ENCODE measurements at places on chromosomes 12 and 14.

GRCh38 chr14:87869619-87870583 lies 123.1 kb downstream of the GALC start:
- DNase-seq = no peak

DNA sequence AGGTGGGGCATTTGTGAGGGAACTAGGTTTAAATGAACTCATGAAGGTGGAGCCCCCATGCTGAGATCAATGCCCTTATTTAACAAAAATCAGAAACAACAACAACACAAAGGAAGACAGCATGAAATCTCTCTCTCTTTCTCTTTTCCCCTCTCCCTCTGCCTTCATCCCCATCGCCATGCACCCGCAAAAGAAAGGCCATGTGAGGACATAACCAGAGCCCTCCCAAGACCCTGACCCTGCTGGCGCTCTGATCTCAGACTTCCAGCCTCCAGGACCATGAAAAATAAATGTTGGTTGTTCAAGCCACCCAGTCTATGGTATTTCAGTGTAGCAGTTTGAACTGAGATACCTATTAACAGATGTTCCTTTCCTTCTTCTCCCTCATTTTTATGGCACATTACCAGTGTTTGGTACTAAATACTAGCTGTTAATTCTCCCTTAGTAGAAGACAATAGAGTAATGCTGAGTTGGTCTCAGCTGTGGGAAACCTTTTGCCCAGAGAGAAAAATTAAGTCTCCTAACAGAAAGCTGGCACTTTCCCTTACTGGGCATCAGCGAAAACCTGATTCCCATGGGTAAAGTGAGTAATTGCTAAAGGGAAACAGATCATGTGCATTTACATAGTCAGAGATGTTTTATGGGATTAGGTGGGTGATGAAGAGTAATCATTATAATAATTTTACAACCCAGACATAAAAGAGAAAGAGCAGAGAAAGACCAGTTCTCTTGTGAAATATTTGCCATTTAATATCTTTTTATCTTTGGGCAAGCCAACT lies 264.0 kb upstream of the PLEKHG7 start:
- no peak for DNase-seq

GRCh38 chr14:104957146-104958113 lies 20.7 kb downstream of the AHNAK2 start:
- no peak for DNase-seq

DNA sequence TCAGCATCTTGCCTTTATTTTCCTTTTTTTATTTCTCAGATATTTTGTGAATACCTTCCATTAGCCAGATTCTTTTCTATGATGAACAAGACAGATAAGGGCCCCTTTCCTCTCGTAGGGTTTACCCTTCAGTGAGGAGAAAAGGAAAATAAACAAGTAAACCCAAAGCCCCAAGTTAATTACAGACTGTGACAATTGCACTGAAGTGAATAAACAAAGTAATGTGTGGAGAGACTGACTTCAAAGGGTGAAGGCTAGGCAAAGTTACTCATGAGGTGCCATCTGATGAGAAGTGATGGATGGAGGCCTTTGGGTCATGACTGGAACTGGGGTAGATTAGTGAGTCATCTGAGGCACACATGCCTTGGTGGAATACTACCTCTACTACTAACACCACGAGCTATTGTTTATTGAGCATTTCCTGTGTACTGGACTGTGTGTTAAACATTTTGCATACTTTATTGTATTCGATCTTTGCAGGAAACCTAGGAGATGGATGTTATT lies 143.4 kb upstream of the PRICKLE1 start:
- DNase-seq = no peak

GRCh38 chr12:88306471-88307069 lies 164.5 kb downstream of the TMTC3 start:
- no peak for DNase-seq

DNA sequence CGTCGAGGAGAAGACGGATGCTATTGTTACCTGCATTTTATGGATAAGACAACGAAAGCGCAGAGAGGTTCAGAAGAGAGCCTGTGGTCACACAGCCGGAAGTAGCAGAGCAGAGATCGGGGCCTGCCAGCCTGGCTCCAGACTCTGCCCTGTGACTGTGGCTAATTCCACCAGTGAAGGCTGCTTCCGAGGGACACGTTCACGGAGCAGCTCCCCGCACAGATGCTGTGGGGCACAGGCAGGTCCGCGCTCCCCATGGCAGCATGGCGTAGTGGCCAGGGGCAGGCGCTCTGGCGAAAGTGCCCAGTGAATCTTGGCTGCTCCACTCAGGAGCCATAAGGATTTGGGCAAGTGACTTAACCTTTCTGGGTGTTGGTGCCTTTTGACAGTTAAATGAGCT lies 9.8 kb downstream of the RIMBP2 start:
- DNase-seq = no peak

DNA sequence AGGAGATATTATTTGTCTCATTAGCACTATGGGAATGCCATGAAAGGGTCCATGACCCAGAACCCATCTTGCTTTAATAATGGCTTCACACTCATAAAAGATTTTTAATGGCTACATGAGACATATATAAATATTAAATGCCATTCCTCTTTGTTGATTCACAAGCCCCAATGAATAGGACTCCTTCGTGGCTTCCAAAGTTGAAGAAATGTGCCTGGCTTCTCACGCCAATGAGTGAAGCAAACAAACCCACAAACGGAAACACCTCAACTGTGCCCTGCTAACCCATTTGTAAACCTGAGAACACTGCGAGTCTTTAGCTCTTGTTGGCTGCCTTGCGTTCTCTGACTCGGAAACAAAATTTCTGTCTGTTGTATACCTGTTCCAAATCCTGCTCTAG lies 381.7 kb upstream of the DDHD1 start:
- no peak for DNase-seq

GRCh38 chr12:62800707-62801400 lies 134.1 kb downstream of the PPM1H start:
- no peak for DNase-seq

GRCh38 chr14:105168979-105169507 lies 467 bp upstream of the JAG2 start:
- DNase-seq = no peak

- no peak for DNase-seq
Observed at GRCh38 chr14:73760598-73761586, 46.7 kb upstream of the PNMA1 start.

- DNase-seq = no peak
Observed at GRCh38 chr12:11822081-11822834, 172.8 kb downstream of the ETV6 start.

DNA sequence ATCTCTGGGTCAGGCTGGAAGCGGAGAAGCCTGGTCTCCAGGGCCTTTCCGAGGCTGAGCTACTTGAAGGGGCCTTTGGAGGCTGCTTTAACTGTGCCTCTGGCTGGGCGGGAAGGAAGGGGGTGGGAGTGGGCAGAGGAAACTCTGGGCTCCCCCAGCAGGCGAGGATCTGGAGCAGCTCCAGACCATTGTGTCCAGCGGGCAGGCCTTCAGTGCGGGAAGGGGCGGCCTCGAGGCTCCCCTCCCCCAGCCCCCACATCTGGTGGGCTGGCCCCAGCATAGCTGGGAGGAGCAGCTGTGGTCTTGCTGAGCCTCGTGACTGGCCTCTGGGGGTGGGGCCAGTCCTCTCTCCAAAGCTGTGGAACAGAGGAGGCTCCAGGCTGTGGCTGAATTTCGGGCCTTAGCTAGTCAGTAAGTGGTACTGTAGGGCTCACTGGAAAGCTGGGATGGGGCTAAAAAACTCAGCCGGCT lies 3.4 kb downstream of the TAMALIN start:
- DNase-seq = no peak

DNA sequence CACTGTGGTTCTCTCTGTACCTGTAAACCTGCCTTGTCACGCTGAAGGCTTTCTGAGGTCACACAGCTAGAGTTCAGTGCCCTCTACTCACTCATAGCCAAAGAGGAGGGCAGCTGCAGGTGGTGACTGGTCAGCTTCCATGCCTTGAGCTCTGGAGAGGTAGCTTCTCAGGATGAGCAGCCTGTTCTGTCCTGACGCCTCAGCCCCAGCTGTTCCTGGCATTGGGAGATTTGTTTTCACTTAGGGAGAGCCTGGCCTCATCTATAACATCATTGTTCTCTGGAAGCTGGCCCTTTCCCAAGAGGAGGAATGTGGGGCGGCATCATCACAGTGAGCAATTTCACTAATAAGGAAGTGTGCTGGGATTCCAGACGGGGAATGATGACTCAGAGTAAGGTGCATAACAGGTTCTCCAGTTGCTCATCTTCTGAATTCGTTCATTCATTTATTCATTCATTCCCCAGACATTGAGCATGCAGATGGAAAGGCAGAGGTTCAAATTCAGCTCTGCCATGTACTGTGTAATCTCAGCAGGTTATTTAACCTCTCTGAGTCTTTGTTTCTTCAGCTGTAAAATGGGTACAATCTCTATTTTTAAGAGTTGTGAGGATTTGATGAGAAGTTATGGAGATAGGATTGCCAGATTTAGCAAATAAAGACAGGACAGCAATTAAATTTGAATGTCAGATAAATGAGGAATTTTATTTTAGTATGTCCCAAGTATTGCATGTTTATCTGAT lies 255.8 kb upstream of the CRY1 start:
- no peak for DNase-seq

DNA sequence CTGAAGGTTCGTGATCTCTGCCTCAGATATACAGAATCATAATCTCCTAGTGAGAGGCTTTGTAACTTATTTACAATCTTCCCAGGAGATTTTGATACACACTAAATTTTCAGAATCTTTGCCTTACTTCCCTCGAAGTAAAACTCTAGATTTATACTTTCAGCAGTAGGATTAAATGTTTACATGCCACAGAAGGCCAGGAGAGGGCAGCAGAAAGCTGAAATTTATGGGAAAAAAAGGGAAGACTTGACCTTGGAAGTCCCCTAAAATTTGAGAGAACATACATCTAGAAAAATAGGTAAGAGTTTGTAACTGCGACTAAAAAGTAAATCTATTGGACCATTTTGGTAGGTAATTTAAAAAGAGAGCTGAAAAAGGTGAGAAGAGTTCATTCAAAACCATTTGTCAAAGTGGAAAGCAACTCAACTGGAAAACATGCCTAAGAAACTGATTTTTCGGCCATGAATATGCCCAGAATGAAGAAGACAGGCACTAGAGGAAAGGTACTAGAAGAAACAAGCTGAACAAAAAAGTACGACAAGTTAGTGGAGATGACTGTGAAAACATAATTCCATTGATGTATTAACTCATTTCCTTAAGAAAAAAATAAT lies 242.0 kb upstream of the MDGA2 start:
- DNase-seq = no peak

GRCh38 chr12:110649341-110649847 lies 35.5 kb downstream of the TCTN1 start:
- no peak for DNase-seq

GRCh38 chr14:54083549-54084239 lies 127.1 kb upstream of the BMP4 start:
- no peak for DNase-seq

DNA sequence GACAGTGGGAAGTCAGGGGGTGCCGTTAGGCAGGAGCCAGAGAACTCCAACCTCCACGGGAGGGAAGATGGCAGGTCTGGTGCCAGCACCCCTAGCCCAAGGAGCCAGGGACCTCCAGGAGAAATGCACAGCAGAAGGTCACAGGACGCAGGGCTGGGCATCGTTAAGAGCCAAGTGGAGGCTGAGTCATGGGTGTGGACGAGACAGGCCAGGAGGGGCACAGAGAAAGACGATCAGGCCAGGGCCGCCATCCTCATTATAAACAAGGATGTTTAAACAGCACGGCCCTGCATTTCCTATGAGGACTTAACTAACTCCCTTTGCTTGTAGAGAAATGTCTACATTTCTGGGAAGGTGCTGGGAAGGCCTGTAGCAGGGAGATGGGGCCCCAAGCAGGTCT lies 77.9 kb upstream of the FZD10 start:
- no peak for DNase-seq

DNA sequence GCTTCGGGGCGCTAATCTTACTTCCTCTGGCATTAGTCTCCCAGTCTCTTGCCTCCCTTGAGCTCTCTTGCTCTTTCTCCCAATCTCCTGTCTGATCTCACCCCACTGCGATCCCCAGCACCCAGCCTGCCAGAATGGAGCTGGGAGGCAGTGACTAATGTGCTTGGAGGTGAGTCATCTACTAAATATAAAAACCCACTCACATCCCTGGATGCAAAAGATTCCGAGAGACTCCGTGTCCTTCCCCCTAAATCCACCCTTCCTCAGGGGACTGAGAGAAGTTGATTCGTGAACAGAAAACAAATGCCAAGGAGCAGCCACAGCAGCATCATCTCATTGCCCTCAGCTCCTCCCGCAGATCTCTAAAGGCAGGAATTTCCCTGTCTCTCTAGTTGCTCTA lies 45.7 kb upstream of the KCNA5 start:
- DNase-seq = no peak

DNA sequence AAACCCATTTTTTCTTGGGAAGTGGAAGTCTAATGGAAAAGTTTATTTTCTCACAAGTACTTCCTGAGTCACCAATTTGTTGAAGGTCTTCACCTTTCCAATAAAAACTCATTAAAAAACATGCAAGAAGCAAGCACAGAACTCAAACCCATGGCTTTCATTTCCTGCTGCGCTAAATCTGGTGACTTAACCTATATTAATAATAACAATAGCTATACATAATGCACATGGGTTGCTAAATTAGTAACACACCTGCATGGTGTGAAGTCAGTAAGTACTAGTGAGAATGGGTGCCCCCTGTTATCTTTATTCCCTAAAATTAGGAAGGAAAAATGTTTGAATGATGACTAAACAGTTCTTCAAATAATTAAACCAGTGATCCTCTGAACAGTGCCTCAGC lies 52.3 kb downstream of the PPP2R5C start:
- no peak for DNase-seq

GRCh38 chr12:56437430-56438176 lies 11.6 kb downstream of the TIMELESS start:
- DNase-seq = no peak

GRCh38 chr12:124508381-124509079 lies 58.9 kb downstream of the NCOR2 start:
- DNase-seq = no peak

- no peak for DNase-seq
Observed at GRCh38 chr14:55416866-55417265, 5.2 kb upstream of the ATG14 start.

GRCh38 chr12:114038962-114039361 lies 72.8 kb upstream of the RBM19 start:
- no peak for DNase-seq

GRCh38 chr14:69887740-69888657 lies 8.8 kb downstream of the SMOC1 start:
- no peak for DNase-seq

All from cerebellar nuclear complex (tissue), 1 donor.